ENCODE measurements at places on chromosomes 2 and 18.

GRCh38 chr2:188795762-188796161 is 178.4 kb upstream of the COL3A1 start:
- peaks cover 2% of the 10 kb centered on the region for H3K36me3 ChIP-seq
- peaks cover 19% of the 10 kb centered on the region for H3K4me1 ChIP-seq
- no peaks in the 10 kb centered on the region for H3K27me3 ChIP-seq
- H3K4me3 ChIP-seq: no peak overlapping the region
- DNase-seq: no peak
- no peak overlapping the region for H3K27ac ChIP-seq

GRCh38 chr18:11155034-11155759 is 5.8 kb upstream of the PIEZO2 start:
- H3K36me3 ChIP-seq: no peaks in the 10 kb centered on the region
- peaks cover 11% of the 10 kb centered on the region for H3K4me1 ChIP-seq
- DNase-seq: no peak
- no peak overlapping the region for H3K4me3 ChIP-seq

GRCh38 chr2:8257502-8257901 is 424.4 kb upstream of the ID2 start:
- H3K4me3 ChIP-seq: no peak overlapping the region
- no peaks in the 10 kb centered on the region for H3K27me3 ChIP-seq
- peaks cover 23% of the 10 kb centered on the region for H3K4me1 ChIP-seq
- H3K36me3 ChIP-seq: no peaks in the 10 kb centered on the region
- no peak overlapping the region for H3K27ac ChIP-seq
- no peak for DNase-seq

- H3K27me3 ChIP-seq: no peaks in the 10 kb centered on the region
- no peak overlapping the region for H3K27ac ChIP-seq
- H3K4me3 ChIP-seq: no peak overlapping the region
- no peak for DNase-seq
- H3K36me3 ChIP-seq: no peaks in the 10 kb centered on the region
These were observed 337.2 kb downstream of the PAX3 start for GRCh38 chr2:221961561-221961960.

- peaks cover 33% of the 10 kb centered on the region for H3K4me1 ChIP-seq
- no peak for DNase-seq
These were observed 40.3 kb downstream of the AP1S3 start for GRCh38 chr2:223797037-223797436.

- DNase-seq: no peak
- no peak within 1 kb of the TSS for H3K4me3 ChIP-seq
- H3K27ac ChIP-seq: no peak within 1 kb of the TSS
- no peaks in the 10 kb centered on the region for H3K36me3 ChIP-seq
- H3K27me3 ChIP-seq: peaks cover 15% of the 10 kb centered on the region
These were observed at the start of gene CYTIP for GRCh38 chr2:157443795-157444640. Gene CYTIP (minus strand): TSS chr2:157444089. CDS start chr2:157444020, 69 bp downstream.

GRCh38 chr2:137969418-137969765 is 5.1 kb downstream of the HNMT start:
- H3K27ac ChIP-seq: no peak overlapping the region
- no peak overlapping the region for H3K4me3 ChIP-seq
- H3K27me3 ChIP-seq: no peaks in the 10 kb centered on the region
- H3K36me3 ChIP-seq: peaks cover 4% of the 10 kb centered on the region
- peaks cover 22% of the 10 kb centered on the region for H3K4me1 ChIP-seq

- H3K4me3 ChIP-seq: no peak overlapping the region
- DNase-seq: no peak
- H3K27me3 ChIP-seq: peaks cover 57% of the 10 kb centered on the region
- no peaks in the 10 kb centered on the region for H3K36me3 ChIP-seq
- no peaks in the 10 kb centered on the region for H3K4me1 ChIP-seq
These were observed 512.4 kb downstream of the GALR1 start for GRCh38 chr18:77762014-77762413.

DNA sequence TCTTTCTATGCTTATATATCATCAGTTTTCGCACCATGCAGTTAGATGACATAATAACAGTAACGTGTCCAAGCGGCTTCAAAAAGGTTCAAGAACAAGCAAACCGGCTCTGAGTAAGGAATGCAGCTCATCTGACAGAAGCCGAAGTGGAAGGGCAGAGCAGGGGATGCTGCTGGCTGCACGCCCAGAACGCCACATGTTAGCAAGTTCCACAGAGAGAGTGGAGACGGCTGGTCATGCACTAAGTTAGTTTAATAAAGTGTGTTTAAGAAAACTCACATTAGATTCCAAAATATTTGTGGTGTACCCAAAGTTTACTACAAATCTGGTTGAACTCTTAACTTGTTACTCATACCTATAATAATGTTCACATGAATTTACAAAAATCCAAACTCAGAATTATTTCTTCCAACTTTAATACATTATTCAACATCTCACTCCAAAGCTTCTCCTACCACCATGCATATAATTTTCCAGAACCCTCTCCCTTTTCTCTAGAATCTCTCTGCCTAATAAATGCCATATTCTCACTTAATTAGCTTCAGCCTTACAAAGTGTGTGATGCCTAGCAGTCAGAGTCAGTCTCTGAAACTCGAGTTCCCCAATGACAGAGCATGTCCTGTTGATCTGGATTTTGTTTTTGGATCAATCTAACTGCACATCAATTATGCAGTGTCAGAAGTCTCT is 170.0 kb downstream of the DNAH7 start:
- DNase-seq: peak; percentile 75
- H3K27me3 ChIP-seq: no peaks in the 10 kb centered on the region
- H3K36me3 ChIP-seq: no peaks in the 10 kb centered on the region
- H3K4me3 ChIP-seq: no peak overlapping the region

GRCh38 chr2:85911097-85911496 is 22.3 kb upstream of the ST3GAL5 start:
- H3K36me3 ChIP-seq: no peaks in the 10 kb centered on the region
- H3K27me3 ChIP-seq: no peaks in the 10 kb centered on the region
- peaks cover 10% of the 10 kb centered on the region for H3K4me1 ChIP-seq
- no peak for DNase-seq
- H3K4me3 ChIP-seq: no peak overlapping the region
